ENCODE measurements at places on chromosomes 2 and 18.

GRCh38 chr2:218904176-218904575, 23.5 kb downstream of the WNT10A start:
- DNase-seq, result no peak

GRCh38 chr2:36441816-36442215, 86.2 kb downstream of the CRIM1 start:
- DNase-seq, result no peak

DNA sequence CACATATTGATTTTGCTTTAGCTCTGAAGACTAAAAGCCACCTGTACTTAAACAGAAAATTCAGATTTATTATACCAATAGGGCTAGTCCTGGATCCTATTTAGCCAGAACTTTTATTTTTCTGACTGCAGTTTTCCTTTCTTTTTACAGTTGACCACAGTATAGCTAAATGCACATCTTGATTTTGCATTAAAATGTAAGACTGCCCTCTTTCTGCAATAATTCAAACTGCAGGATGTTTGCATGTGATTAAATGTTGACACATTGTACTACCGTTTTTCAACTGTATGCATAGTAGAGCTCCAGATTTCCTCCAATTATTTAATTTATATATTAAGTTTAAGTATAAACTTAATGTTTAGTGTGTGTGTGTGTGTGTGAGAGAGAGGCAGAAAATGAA, 1262.9 kb downstream of the SUCLG1 start:
- no peak for DNase-seq

DNA sequence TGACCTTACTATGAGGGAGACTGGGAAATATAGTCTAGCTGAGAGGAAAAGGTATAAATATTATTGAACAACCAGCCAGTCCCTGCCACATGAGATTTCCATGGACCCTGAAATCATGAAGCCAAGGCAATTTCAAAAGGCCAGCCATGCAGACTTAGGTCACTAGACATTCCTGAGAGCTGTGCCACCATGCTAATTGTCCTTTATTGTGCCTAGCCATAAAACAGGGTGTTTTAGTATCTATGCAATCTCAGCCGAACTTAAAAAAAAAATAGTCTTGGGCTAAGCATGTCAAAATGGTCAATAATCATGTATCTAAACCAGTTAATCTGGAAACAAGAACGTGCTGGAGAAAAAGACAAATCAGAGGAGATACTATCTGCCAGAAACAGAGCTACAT, 269.5 kb downstream of the LNPK start:
- no peak for DNase-seq

DNA sequence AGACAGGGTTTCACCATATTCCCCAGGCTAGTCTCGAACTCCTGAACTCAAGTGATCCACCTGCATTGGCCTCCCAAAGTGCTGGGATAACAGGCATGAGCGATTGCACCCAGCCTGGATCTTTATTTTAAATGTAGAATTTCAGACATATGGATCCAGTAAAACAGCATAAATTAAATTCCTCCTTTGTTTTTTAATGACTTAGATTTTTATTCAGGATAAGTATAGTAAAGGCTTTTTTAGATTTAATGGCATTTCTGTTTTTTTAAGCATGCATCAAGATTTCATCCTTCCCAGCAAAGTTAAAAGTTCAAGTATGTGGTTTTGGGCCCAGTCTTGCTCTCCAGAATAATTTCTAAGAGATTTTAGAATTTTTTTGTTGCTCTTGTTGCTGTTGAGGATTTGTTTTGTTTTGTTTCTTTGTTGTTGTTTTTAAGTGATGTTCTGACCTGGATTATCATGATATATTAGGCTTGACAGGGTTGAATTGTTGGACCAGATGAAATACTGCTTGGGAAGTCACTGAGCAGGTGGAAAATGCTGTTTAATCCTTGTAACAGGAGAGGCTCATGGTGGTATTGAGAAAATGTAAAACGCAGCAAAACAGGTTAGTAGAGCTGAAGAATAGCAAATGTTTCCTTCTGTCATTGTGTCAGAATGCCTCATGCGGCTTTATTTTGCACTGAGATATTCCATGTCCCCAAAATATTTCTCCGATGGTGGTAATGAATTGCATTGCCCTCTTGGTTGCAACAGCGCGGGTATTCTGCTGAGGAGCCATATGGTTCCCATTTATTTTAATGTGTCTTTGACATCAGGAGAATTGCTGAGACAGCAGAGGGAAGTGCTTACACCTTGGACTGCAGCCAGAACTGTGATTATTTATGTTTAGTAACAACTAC, 147.9 kb downstream of the GALNT3 start:
- DNase-seq, result no peak

DNA sequence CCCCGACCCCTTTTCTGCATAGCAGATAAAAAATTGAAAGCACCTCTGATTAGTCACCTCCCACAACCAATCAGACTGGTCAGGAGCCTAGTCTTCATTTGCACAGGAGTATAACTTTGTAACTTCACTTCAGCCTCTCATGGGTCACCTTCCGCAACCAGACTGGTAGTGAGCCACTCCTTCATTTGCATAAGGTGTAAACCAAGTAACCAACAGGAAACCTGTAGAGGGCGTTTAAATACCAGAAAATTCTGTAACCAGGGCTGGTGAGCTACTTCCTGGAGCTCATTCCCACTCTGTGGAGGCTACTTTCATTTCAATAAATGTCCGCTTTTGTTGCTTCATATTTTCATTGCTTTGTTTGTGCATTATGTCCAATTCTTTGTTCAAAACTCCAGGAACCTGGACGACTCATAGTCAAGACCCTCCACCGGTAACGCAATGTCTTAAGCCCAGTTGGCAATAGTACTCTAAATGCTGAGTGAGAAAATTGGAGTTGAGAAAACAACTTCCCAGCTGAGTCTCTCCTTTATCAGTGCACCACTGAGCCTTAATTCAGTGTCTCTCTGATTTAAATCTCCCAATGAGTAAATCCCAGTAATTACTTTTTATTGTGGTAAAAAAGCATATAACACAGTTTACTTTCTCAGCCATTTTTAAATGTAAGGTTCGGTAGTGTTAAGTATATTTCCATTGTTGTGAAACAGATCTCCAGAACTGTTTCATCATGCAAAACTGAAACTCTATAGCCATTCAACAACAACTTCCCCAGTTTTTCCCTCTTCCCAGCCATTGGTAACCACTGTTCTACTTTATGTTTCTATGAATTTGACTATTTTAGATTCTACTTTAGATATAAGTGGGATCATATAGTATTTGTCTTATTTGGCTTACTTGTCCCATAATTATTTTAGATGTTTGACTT, 392.7 kb upstream of the SLC8A1 start:
- DNase-seq, result no peak

- no peak for DNase-seq
Observed at GRCh38 chr2:69213201-69213600, 173.8 kb downstream of the GFPT1 start.

DNA sequence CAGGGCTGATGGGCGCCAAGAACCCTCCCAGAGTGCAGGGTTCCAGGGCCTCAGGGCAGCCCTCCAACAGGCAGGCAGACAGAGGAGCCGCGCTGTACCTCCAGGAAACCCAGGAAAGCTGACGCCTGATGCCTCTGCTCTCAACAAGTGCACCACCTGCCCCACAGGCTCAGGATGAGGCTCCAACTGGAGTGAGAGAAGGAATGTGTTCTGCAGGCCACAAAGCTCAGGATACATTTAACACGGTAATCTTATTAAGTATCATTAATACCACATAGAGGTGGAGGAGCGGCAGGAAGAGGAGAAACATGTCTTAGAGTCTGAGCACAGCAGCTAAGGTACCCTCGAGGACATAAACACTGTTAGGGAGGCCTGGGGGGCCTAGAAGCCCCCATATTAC, 155.9 kb upstream of the CAPN13 start:
- DNase-seq, result no peak

DNA sequence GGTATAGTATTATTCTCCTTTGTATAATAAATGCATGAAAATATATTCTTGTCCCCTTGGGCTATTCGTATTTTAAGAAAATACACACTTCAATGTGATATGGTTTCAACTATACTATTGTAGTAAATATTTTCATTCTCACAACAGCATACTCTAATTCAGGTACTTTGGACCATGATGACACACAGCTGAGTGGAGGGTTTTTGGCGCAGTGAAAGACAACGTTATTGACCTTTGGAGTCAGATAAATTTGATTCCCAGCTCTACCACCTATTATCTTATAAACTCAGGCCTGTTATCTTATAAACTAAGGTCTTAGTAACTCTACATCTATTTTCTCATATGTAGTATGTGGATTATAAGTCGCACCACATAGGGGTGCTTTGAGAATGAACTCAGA, 895.9 kb upstream of the DDX18 start:
- no peak for DNase-seq

DNA sequence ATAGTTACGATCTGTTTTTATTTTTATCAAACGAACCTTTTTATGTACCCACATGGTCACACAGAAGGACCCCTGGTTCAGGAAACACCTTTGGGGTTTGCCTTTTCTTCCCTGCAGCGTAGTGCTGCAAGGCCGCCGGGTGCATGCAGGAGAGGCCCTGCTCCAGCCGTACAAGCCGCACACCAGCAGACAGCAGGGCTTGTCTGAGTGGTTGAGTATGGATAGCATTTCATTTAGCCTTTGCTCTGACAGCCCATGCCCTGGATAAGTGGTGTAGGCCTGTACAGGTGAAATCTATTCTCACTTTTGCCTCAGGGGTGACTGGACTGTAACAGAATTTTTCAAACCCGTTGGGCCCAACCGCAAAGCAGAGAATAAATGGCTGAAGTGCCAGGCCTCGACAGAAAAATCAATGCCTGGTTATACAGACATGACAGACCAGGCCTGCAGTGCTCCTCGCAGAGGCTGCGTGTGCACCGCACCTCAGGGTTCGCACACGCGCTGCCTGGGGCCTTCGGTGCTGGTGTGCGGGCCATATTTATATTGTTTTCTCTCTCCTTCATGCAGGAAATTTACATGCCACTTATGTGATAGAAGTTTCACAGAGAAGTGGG, 279.1 kb downstream of the ZNF407 start:
- DNase-seq, result no peak

DNA sequence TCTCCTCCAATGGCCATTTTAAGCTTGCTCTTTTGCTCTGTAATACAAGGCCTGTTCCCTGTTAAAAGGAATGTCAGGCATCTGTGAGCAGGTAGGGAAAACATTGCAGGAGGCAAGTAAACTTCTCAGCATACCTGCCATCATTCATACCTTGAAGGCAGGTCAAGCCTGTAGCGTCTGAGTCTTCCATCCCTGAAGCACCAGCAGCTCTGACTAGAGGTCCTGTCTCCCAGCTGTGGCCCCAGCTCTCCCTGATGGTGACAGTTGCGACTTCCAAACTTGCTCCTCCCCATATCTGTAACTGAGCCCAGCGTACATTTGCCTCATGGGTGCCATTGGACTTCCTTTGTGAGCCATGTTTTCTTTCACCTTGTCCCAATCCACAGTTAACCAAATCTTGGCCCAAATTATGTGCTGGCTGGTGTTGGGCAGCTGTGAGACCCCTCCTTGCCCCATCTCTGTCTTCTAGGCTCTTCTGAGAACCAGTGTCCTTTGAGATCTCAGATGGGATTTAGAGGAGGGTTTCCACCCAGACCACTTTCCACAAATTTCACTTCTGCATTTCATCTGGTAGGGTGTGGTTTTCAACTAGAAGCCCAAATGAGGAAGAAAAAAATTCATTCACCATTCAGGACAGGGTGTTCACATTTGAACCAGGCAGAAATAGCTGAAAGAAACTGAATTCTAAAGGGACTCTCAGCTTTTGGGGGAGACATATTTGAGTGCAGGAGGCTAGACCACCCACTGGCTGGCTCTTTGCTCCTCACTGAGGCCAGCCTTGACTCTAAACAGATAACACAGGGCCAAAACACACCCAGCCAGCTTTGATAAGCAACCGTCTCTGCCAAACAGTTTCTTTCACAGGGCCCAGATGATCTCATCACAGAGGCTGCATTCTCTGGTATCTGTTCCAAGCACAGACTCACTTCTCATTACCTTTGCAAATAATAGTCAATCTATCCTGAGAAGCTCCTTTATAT, 66.4 kb upstream of the MSH2 start:
- no peak for DNase-seq

All from hypothalamus (tissue), 51 donors.